ENCODE measurements at places on chromosomes 4 and X. TPM values are rescaled to one million over a fixed set of nuclear protein-coding genes. Genes with fewer than 3 reads are reported as not detected.

- no peak for DNase-seq
Observed at GRCh38 chr4:101074326-101074725, 273.0 kb downstream of the PPP3CA start.

DNA sequence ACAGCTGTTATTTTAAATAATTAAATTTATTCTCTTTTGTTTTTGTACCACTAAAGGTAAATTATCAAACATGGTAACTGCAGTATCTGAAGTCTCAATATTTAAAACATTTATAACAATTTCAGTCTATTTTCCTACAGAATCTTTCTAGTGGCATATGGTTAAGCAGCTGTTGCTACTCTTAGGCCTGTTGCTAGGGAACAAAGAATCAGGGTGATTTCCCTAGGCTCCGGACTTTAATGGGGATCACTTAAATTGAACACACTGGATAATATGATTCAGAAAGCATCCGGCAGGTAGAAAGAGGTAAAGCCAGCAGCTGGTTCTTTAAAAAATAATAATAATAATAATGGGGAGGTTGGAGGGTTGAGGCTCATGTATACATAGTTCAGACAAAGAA is 17.6 kb downstream of the FBXO8 start:
- DNase-seq: no peak

DNA sequence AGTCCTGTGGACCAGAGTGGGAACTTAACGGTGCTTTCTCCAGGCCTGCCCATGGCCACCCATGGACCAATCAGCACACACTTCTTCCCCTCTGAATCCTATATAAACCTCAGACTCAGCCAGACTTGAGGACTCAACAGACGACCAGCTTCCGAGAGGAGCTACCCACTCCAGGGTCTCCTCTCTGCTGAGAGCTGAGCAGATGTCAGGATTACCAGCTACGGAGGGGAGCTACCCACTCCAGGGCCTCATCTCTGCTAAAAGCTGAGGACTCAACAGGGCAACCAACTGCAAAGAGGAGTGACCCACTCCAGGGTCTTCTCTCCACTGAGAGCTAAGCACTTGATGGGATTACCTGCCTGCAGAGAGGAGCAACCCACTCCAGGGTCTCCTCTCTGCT is 80.0 kb upstream of the DDX60 start:
- no peak for DNase-seq

GRCh38 chr4:109156356-109156755 is 146.1 kb downstream of the COL25A1 start:
- DNase-seq: no peak

DNA sequence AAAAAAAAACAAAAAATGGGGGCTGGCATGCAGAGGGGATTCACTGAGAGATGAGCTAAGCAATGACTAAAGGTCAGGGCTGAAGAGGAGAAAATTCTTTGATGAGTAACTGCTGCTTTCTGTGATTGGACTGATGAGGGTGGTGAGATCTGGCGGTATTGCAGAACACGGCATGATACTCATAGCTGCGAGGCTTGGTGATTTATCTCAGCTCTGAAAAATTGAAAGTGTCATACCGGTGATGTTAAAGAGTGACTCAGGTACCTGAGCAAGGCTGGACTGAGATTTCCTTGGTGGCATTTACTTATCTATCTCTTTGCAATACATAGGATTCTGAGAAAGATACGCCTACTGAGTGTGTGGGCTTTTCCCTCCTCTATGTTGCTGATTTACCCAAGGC is 204.1 kb upstream of the DDX53 start:
- DNase-seq: no peak

- DNase-seq: peak; percentile 82
Observed at GRCh38 chrX:10634392-10635161, 14.2 kb upstream of the MID1 start.

- no peak for DNase-seq
Observed at GRCh38 chr4:120481756-120482155, 415.1 kb upstream of the MAD2L1 start.

GRCh38 chr4:95087657-95088455 is 330.1 kb downstream of the BMPR1B start:
- no peak for DNase-seq

DNA sequence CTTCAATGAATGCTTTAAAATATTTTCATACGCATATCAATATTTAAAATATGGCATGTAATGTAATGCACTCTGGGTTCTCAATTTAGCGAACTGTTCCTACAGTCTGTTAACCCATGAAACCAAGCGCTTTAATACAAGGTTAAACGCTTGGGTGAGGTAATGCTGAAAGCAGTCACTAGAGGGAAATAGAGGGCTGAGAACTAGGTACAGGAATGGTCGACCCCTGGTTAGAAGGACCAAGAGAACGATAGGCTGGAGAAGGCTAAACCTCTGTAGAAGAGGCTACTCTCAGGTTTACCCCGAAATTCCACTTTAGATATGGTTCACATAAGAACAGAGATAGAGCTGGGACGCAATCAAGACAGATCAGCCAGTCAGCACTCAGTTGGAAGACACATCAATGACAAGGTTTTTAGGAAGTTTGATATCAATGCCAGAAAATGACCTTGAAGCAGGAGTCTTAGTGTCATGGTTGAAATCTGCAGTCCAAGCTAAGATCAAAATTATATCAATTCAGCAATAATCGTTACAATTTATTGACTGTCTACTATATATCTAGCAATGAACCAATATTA is 26.9 kb downstream of the ARSJ start:
- DNase-seq: peak; percentile 19

DNA sequence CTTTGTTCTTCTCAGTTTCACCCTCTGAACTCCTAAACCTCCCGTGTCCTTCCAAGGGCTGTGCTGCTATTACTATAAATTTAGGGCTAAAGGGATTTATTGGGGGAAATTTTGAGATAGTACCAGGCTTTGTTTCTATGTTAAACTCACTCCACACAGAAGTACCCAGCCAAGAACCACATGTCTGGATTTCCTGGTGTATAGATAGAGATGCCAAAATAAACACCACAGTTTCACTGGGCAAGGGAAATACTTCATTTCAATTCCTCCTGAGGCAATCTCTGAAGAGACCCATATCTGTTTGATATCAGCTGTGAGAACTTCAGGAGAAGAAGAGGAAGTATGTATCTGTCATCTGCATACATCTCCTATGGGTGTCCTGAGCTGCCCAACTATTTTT is 21.7 kb upstream of the CLNK start:
- DNase-seq: no peak

DNA sequence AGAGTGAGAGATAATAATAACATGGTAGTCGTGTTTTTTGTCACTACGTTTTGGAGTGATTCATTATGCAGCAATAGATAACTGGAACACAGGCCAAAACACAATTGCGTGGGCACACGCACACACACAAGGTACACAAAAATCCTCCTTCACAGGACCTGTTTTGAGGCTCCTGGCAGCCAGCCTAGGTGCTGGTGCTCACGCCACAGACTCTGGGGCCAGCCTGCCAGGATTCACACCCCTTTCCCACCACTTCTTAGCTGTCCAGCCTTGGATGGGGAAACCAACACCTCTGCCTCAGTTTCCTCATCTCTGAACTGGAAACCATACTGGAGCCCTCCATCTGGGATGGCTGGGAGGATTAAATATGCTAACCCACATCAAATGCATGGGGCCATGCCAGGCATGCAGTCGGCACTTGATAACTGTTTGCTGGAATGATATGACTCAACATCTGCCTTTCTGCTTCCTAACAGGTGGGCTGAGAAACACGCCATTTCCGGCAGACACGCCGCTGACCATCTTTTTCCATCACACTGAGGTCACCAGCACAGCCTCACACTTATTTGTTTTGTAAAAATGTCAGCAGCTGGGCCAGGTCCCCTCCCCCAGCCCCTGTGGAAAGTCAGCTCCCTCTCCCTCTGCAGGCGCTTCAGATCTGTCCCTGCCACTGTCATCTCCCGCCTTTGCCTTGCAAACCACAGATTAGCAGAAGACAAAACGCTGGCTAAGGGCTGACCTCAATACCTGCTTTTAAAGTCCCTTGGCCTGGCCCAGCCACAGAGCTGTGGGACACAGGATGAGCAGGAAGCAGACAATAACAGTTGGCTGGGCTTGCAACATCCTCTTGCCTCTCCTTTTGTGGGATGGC is 237.5 kb downstream of the BCOR start:
- DNase-seq: peak; percentile 44

DNA sequence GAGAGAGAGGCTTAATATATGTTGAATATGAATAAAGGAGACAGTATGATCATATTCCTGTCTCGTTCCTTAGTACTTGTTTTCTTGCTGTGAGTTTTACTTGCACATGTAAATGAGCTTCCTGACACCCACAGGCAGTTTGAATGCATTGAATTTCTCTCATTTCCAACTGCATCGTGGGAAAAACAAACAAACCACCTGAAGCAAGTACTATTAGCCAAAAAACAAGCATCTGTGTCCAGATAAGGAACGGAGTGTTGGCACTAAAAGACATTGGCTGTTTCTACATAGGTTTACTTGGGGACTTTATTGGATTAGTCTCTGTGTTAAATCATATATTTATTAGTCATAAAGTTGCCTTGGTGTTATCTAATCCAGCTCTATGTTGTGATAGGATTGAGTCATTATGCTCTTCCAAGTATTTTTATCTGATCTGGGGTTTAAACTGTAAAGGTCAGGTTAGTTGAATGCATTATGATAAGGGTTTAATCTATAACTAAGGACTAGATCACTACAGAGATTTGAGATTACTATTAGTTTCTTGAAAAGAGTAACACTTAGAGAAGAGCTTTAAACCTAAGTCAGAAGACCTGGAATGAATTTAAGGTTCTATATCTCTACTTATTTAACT is 339.0 kb upstream of the SPANXN4 start:
- DNase-seq: no peak

RS1 gene
- not detected for total RNA-seq

FABP2 gene
- not detected for total RNA-seq

PGAM4 gene
- total RNA-seq: not detected

SGCB gene
- 93.5 TPM for total RNA-seq

FAM9C gene
- not detected for total RNA-seq

DUSP21 gene
- total RNA-seq: not detected

IL2 gene
- not detected for total RNA-seq

PDE5A gene
- total RNA-seq: 21.1 TPM

CXCL8 gene
- 3.2 TPM for total RNA-seq

UCP1 gene
- not detected for total RNA-seq
